Activated CD4-positive, alpha-beta T cell treated with anti-CD3 and anti-CD28 coated beads, Interleukin-2, amount 50 U/mL, for 24 hours (primary cell): ENCODE measurements at places on chromosomes 11 and 22.

DNA sequence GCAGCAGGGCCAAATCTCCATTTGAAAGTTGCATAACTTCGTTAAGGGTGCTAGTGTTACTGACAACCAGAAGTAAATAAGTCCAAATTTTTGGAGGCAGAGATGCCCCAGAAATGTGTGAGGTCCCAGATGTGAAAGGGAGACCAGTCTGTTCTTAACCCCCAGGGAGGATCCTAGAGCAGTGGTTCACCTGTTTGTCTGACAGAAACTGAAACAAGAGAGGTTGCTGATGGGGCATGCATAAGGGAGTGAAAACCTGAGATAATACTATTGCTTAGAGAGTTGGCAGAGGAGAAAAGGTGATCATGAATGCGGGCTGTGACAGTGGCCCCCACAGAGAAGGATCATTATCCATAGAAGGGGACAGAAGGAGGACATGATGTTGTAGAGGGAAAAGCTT is 3.8 kb downstream of the CBLIF start:
- DNase-seq: no peak

GRCh38 chr22:40838486-40838885 is 18.0 kb downstream of the ST13 start:
- DNase-seq: no peak

- no peak for DNase-seq
Observed at GRCh38 chr11:117497206-117497951, 169.7 kb downstream of the CEP164 start.

GRCh38 chr11:22690871-22691270 is 24.5 kb downstream of the GAS2 start:
- no peak for DNase-seq
